ENCODE measurements at places on chromosomes 1 and 21.

DNA sequence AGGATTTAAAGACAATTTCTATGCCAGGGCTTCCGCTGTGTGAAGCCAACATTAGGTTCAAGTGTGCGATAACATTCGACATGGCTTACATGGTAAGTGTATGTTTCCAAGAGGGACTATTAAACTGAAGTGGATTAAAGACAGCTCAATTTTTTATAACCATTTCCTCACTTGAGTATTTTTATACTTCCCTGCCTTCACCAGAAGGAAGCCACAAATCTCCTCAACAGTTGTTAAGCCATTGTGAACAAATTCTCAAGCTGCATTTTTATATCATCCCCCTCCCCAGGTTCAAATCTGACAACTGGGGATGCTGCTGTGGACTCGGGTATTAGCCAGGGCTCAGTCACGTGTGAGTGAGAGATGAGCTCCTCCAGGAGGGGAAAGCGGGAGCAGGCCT lies 116.3 kb downstream of the RHOU start:
- no peak for DNase-seq

DNA sequence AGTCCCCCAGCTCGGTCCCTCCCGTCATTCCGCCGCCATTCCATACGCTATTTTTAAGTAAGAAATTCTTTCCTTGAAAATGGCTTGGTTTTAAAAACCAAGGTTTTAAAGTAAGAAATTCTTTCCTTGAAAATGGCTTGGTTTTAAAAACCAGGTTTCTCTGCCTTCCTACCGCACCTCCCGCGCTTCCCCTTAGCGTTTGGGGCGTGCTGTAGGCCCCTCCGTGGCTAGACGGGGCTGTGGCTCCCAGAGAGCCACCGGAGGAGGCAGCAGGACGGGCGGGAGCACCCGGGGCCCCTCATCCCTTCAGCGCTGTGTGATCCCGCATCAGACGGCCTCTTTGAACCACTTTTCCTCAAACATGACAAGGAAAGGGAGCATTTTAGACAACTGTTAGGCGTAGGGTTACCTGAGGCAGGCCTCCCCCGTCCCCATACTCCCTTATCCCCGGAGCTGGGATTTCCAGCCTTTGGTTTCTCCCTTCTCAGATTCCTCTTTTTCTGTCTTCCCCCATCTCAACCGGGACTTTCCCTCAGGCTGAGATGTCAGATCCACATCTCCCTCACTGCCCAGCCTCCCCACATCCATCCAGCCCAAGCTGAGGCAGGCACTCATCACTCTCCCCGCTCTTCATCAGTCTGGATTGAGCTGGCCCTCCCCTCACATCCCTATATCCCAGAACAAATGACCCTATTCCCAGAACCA lies 541 bp upstream of the CD58 start:
- DNase-seq: peak; percentile 14

DNA sequence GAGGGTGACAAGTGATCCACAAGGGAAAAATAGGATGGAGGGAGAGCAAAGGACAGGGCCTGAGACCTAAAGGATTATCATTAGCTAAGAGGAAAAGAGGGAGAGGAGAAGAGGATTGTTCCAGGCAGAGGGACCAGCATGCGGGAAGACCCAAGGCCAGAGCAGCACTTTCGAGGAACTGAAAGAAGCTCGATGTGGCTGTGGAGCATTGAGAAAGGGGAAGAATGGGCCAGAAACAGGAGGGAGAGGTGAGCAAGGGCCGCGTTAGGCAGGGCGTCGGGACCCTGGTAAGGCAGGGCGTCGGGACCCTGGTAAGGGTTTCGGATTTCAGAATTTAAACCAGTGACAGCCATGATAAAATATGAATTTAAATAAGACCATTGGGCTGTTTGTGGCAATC lies 22.8 kb upstream of the CSF1 start:
- no peak for DNase-seq

DNA sequence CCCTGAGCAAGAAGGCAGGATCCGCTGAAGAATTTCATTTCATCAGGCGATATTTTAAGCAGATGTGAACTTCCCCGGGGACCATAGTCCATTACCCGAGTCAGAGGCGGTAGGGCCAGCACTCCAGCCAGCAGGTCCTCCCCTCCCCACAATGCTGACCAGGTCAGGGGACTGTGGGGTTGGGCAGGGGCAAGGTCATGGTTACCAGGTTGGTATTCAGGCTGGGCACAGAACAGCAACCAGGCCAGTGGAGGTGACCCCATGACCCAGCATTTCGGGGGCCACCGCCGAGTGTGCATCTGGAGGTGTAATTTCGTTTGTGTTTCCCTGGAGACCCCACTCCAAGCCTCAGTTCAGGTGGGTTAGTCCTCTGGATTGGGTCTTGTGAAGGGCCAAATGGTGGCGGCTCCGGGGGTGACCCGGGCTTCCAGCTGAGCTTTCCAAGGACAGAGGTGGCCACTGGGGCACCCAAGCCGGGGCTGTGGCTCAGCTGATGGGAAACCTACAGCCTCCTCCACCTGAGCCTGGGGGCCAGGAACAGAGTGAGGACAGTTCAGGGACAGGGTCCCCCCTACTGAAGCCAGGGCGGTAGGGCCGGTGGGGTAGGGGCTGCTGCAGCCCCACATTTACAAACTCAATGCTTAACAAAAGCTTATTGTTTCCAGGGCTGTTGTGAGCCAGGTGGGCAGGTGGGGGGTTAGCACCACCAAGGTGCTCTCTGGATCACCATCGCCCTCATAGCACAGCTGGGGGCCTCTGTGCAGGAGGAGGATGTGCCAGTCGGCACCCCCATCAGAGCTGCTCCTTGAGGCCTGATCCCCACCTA lies 2.8 kb downstream of the PRDM16 start:
- no peak for DNase-seq

GRCh38 chr1:195373856-195374255 lies 1234.4 kb downstream of the KCNT2 start:
- DNase-seq: no peak

DNA sequence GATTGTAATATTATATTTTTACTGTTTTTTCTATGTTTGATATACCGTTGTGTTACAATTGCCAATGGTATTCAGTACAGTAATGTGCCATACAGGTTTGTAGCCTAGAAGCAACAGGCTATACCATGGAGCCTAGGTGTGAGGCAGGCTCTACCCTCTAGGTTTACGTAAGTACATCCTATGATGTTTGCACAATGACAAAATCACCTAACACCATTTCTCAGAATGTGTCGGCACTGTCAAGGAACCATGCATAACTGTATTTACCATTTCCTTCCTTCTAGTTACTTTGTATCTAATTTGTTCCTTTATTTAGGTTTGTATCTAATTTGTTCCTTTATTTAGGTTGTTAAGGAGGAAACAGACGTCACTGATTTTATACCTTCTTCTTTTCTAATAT lies 9.9 kb downstream of the NPHP4 start:
- DNase-seq: no peak

- no peak for DNase-seq
Measured at GRCh38 chr1:228206582-228207351, 1.1 kb upstream of the OBSCN start.
